Stimulated activated naive B cell treated with anti-CD40 and anti-IgM and Interleukin-4, amounts not matched to agents 10 μg/mL and 1 μg/mL and 100 μg/mL, for 72 hours (primary cell): ENCODE measurements at places on chromosomes 4 and X.

DNA sequence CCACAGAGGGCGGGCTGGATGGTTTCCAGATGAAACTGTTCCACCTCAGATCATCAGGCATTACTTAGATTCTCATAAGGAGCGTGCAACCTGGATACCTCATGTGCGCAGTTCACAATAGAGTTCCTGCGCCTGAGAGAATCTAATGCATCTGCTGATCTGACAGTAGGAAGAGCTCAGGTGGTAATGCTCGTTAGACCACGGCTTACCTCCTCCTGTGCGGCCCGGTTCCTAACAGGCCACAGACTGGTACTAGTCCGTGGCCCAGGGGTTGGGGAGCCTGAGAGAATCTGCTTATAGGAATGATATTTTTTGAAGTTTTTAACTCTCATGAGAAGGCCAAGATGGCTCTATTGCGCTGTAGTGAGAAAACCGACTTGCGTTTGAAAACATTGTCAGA, 5.4 kb downstream of the NCAPG start:
- DNase-seq = no peak

GRCh38 chrX:14409341-14409740, 120.0 kb upstream of the GLRA2 start:
- no peak for DNase-seq

GRCh38 chrX:1451661-1452515, 821 bp downstream of the ASMTL start:
- peak; percentile 39 for DNase-seq

DNA sequence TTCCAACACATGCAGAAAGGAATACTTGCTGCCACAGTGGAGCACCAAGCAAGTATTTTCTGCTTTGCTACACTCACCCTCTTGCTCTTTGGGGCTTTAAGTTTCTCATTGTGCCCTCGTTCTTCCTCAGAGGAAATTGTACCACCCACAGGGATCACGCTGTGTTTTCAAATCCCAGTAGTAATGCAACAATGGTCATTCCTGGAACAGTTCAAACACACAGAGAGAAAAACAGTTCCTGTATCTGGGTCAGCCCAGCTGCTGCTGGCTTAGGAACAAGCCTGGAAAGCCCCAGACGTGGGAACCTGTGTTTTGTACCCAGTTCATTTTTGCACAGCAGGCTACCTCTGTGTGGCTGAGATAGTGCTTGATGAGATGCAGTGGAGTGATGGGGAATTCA, 907.8 kb downstream of the STPG2 start:
- no peak for DNase-seq

DNA sequence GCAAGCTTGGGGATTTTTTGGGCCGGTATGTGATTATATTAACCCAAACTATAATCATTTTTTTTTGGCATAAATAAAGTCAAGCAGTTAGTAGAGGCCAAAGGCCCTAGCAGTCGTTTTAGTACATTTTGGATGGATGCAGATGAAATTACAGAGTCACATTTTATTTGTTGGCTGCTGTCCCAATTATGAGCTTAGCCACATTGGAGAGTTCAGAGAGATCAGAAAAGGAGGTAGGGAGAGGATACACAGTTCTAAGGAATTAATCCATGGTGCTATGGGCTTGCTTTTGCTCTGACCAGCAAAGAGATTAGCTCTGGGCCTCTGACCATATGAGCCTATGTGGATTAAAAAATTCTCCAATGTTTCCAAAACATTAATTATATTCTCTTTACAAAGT, 395.1 kb downstream of the RAPGEF2 start:
- no peak for DNase-seq

DNA sequence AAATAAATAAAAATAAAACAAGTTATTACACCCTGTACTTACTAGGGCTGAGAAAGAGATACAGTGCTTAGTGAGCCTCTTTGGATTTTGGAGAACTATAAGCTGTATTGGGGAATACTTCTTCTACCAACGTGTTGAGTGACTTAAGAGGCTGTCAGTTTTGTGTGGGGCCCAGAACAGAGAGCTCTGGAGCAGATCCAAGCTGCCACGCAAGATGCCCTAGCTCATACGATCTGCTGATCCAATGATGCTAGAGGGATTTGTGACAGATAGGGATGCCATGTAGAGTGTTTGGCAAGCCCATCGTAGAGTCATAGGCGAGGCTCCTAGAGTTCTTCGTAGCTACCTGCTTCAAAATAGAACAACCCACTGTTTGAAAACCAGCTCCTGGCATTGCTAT, 60.3 kb upstream of the KLF3 start:
- no peak for DNase-seq

- DNase-seq = peak; percentile 64
Observed at GRCh38 chr4:2798399-2799223, 5.7 kb downstream of the SH3BP2 start.
